NCI-H510A treated with DMSO at 0.1 percent for 48 hours (cell line): ENCODE measurements at places on chromosomes 7 and 10.

- DNase-seq: no peak
Observed at GRCh38 chr10:24570658-24571426, 152.8 kb downstream of the ARHGAP21 start.

- no peak for DNase-seq
Observed at GRCh38 chr10:102633287-102633686, 11.0 kb upstream of the TRIM8 start.

DNA sequence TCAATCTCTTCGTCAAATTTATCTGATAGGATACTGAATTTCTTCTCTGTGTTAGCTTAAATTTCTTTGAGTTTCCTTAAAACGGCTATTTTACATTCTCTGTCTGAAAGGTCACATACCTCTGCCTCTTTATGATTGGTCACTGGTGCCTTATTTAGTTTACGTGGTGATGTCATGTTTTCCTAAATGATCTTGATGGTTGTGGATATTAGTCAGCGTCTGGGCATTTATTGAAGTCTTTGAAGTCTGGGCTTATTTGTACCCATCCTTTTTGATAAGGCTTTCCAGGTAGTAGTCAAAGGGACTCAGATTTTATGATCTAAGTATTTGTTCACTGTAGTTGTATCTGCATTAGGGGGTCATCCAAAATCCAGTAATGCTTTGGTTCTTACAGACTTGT lies 1407.5 kb upstream of the LRRTM3 start:
- DNase-seq: no peak

- DNase-seq: no peak
Observed at GRCh38 chr10:107031931-107032699, 132.4 kb downstream of the SORCS1 start.

GRCh38 chr7:138843632-138844580 lies 45.9 kb upstream of the ATP6V0A4 start:
- no peak for DNase-seq

GRCh38 chr7:115252461-115252860 lies 330.6 kb downstream of the MDFIC start:
- no peak for DNase-seq

GRCh38 chr7:17390392-17390791 lies 91.9 kb downstream of the AHR start:
- no peak for DNase-seq

- DNase-seq: no peak
Observed at GRCh38 chr7:55031075-55031474, 12.3 kb downstream of the EGFR start.

- DNase-seq: no peak
Observed at GRCh38 chr10:125124907-125125306, 35.5 kb downstream of the CTBP2 start.

DNA sequence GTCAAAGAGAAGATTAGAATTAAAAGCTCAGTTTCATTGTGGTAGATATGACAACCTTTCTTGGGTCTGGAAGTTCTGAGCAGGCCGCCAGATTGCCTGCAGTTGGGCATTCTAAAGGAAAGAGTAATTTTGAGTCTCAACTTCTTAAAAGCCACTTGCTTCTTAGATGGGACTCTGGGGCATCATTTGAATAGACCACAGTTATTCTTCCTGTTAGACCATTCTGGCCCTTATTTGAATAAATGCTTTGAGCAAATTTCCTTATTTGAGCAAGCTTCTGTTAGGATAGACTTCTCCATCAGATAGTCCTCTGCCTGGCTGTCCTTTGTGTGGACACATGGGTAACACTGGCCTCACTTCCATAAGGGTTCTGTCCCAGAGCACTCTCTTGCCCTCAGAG lies 40.2 kb downstream of the SND1 start:
- DNase-seq: no peak

GRCh38 chr10:26738301-26738911 lies 40.9 kb downstream of the PDSS1 start:
- no peak for DNase-seq

DNA sequence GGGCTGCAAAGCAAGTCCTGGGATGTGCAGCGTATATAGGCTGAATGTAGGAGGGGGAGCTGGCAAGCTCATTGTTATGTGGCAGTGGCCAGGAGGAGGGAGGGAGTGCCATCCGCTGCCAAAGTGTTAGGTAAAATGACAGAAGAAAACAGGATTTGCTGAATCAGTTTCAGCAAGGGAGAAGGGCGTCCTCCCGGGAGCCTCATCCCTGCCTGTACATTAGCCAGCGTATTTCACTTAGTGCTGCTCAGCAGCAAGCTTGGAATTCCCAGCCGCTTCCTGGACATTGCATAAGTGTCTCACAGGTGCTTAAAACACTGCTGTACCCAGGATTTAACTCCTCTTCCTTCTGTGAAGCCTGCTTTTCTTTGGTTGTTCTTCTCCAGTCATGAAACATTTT lies 2.5 kb downstream of the NIPSNAP2 start:
- no peak for DNase-seq

GRCh38 chr10:72561745-72562166 lies 64.1 kb downstream of the MICU1 start:
- no peak for DNase-seq

GRCh38 chr7:134513169-134513752 lies 14.1 kb upstream of the AKR1B10 start:
- peak; percentile 0 for DNase-seq

DNA sequence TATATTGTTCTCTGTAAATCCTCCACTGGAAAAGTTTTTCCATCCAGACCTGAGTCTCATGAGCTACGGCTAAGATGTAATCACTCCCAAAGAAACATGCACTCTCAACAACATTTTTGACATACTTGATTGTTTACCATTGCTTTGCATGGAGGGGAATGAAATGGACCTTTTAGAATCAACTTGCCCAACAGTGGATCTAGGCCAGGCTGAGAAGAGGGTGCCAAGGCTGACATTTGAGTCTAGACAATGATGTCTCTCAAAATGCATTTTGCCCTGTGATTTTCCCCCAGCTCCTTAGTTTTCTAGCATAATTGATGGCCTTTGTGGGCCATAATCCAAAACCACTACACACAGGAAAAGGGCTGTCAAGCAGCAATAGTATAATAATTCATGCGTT lies 297.9 kb upstream of the KLF6 start:
- DNase-seq: no peak

DNA sequence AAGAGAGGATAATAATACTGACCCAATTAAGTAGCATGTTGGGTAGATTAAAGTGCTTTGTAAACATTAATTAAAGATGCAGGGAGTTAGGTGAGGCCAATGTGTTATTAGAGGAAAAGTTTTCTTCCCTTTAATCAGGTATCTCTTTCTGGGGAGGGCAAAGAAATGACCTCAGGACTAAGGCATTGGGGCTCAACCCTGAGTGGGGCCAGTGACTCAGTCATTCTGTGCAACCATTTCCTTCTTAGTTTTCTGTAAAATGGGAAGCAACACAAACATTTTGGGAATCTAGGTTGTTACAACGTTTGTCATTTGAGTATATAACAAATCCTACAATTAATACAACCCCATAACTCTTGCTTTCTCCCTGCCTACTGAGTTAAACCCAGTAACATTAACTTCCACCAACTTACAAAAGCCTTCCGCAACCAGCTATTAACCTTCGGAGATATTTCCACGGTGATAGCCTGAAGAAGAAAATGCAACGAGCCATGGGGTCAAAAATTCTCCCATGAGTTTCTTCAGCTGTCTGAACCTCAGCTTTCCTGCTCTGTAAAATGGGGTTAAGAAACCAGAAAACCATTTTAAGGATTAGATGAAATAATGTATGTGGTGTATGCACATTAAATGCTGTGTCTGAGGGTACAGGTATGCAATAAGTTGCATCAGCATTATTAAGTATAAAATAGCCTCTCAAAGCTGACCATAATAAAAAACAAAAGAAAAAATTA lies 965 bp upstream of the PROSER2 start:
- DNase-seq: no peak
